ENCODE measurements at places on chromosomes 3 and 15.
A peak's percentile ranks its signal among the peaks of the same experiment; 100 is the strongest.

- DNase-seq, result no peak
Measured at GRCh38 chr3:181616088-181617070, 95.3 kb upstream of the SOX2 start.

- DNase-seq, result no peak
Measured at GRCh38 chr15:96582473-96582872, 252.0 kb downstream of the NR2F2 start.

- no peak for DNase-seq
Measured at GRCh38 chr3:13349823-13350222, 70.3 kb downstream of the NUP210 start.

DNA sequence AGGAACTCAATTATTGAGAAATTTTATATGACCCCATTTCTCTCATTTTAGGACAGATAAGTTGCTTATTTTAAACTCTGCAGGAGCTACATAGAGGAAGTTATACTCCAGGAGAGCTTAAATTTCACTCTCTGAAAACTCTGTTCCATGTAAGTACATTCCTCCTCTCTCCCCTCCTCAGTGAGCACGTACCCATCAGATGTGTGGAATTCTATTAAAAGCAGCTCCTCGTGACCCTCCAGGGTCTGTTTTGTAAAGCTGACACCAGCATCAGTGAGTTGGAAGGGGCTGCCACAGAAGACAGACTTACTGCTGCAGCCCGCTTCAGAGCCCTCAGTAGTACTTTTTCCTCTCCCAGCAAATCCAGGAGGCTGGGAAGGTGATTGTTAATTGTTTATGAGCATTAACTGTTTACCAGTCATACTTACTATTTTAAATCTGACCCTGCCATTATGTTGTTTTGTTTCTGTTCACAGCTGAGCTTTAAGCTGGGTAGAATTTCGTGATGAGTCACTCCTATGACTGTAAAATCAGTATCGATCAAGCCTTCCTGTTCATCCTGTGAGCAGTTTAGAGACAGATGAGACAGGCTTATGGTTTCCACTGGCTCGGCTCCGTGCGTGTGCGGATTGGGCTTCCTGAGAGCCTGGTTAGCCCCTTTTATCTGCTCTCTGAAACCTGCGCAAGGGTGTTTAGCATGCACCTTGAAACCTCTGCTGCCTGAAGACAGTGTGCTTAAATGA lies 20.4 kb downstream of the IGF1R start:
- no peak for DNase-seq

DNA sequence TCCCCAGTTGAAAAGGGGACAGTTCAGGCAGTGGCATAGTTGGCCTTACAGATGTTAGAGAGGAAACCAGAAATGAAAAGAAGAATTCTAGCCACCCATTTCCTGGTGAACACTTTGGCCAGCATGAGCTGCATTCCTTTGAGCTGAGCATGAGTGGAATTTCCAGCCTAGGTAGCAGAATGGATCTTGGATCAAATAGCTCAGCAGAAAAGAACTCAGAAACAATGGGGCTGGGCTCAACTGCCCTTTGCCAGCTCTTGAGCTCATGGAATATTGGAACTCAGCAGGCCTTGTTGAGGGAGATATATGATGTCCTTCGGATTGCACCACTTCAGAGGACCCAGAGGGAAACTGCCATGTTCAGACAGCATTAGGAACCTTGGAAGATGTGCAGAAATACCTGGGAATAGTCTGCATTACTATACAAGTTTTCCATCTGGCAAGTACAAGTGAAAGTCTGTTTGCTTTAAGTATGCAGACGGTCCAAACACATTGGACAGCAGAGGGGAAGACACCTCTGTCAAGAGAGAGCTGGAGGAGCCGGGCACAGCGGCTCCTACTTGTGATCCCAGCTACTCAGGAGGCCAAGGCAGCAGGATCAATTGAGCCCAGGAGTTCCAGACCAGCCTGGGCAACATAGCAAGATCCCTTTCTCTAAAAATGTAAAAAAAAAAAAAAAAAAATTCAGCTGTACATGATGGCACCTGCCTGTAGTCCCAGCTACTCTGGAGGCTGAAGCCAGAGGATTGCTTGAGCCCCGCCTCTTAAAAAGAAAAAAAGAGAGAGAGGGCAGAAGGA lies 3.1 kb upstream of the CDV3 start:
- no peak for DNase-seq

- DNase-seq, result no peak
Measured at GRCh38 chr3:164408326-164408725, 670.0 kb downstream of the SI start.

DNA sequence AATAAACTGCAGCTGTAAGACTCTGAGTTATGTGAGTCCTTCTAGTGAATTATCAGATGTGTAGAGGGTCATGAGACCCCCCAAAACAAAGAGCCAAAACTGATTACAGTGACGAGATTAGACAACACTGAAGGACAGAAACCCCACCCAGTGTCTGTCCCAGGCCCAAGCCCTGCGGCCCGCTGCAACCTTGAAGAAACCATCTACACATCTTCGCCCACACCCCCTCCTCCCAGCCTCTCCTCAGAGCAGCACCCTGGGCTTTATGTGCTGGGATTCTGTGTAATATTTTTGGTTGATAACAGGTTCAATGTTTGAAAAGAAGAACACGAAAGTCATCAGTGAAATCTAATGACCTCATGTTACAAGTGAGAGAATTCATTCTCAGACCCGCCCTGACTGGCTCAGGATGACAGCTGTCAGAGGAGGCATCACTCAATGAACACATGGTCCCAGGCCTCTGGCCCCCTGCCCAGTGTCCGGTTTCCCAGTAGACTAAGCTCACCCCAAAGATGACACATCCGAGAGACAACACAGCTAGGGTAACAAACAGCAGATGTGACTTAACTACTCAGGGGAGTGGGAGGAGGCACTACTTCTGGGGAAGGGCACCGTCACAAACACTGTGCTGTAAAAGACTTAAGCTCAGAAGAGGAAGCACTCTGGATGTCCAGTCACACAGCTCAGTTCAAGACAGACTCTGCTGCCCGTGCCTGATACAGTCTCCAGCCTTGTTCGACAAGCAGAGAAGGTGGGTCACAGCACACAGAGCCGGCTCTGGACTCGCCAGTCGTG lies 48.9 kb downstream of the NIPA2 start:
- no peak for DNase-seq

DNA sequence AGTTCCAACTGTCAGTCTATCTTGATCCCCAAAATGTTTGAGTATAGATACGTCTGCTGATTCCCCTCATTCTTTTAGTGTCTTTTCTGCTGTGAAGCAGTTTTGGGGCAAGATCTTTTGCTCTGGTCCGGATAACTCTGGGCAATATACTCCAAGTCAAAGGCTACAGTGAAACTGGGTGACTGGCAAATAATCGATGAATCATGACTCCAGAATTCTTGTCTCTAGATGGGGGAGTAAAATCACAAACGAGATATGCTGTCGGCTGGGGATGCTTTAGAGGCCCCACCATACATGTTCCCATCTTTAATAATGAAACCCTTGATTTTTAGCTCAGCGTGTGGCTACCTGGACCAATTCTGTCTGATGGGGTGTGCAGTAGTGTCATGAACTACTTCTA lies 76.5 kb downstream of the KLF13 start:
- no peak for DNase-seq

DNA sequence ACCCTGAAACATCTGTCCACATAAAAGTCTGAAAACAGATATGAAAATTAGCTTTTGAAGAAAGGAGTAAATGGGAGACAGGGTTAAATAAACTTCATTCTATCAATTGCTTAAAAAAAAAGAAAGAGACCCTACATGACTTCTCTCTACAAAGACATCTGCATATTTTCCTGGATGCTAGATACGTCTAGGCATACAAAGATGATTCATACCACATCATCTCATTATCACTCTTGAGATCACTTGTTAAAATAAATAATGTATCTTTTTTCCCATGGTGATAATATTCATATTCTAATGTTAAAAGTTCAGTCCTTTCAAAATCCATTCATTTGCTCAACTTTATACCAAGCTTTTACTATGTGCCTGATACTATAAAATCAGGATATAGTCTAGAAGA lies 295.8 kb downstream of the MAGI1 start:
- DNase-seq, result no peak

DNA sequence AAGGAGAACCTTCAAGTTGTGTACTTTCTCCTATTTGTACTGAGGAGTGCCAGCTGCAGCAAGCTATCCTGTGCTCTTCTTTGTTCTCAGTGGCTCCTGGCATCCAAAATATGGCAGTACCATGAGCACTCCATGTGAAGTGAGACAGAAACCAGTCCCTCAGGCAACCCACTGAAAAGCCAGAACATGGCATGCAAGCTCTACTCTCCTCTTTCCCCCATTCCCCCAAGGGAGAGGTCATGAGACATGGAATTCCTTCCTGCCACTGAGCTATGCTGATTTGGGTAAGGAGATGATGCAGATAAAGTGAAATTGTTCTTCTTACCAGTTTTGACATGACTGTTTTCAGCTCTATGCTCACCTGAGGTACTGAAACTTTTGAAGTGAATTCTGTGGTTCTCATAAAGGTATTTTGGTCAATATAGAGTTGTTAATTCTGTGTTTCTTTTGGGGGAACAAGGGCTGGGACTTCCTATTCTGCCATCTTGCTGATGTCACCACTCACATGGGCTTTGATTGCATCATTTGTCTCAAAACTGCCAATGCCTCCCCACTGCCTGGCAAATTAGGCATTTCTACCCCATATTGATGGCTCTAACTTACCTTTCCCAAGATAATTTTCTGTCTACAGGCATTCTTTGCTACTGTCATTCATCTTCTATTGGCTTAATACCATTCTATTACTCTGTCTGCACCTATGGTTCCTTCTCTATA lies 22.8 kb upstream of the CEP152 start:
- DNase-seq, result no peak

- no peak for DNase-seq
Measured at GRCh38 chr15:44435893-44436667, 8.7 kb downstream of the CTDSPL2 start.

DNA sequence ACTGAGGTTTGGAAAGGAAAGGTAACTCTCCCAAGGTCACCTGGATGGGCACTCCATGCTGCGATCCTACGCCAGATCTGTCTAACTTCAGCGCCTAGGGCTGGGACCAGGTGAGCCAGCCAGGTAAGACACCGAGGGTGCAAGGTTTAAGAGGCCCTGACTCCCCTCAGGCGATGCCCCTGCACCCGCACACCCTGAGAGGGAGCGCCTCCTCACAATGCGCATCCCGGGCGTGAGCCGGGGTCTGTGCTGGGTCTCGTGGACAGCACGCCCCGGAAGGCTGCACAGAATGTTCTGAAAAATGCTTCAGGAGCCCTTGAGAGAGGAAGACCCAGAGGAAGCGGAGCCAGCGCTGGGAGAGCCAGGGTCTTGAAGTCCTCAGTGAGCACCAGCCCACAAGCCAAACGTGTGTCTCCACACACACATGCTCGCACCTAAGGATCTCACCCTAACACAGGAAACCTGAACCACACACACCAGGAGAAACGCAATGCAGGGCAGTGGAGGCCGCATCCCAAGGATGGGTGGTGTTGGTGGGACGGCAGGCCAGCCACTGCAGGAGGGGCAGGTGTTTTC lies 142.0 kb downstream of the ADAMTS17 start:
- no peak for DNase-seq

GRCh38 chr15:99925661-99926461 lies 192.6 kb upstream of the LYSMD4 start:
- peak; percentile 61 for DNase-seq

- DNase-seq, result no peak
Measured at GRCh38 chr3:128170866-128171516, 17.7 kb downstream of the EEFSEC start.

GRCh38 chr3:114586119-114586518 lies 292.3 kb downstream of the TIGIT start:
- no peak for DNase-seq

DNA sequence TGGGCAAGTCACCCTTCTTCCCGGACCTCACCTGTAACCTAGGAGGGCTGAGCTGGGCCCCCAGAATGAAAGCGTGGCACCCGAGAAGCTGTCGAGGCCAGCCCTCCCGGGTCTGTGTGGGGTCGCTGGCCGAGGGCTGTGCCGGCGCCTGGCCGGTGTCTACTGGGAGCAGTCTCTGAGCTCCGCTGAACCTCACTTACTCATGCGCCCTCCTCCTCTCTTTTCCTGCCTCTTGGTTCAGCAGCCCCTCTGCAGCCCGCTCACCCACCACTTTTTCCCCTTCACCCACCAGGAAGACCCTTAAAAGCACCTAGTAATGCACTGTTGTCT lies 419 bp downstream of the HYKK start:
- DNase-seq, result no peak

DNA sequence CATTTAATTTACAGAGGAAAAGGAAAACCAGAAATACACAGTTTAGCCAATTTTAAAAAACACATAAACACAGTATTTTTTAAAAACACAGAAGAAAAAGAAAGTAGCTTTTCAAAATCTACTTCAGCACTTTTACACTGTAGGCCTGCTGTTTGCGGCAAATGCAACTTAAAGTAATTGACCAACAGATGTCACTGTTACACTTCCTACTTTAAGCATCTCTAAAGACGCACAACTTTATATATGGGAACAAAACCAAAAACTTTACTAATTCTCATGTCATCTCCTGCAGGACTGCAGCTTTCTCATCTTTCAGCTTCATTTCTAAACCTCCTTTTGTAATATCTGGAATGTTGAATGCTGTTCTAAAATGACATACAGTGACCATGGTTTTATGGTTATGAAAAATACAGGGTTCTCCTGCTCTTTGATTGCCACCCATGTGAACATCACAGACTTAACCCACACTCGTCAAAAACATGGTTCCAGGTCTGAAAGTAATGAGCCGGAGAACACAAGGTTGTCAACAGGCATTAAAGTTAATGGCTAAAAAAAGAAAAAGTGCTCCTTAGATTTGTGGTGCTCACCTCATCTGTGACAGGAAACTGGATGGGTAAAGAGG lies 107.9 kb downstream of the FMN1 start:
- DNase-seq, result no peak

GRCh38 chr3:90091549-90091948 lies 984.1 kb downstream of the EPHA3 start:
- DNase-seq, result no peak

DNA sequence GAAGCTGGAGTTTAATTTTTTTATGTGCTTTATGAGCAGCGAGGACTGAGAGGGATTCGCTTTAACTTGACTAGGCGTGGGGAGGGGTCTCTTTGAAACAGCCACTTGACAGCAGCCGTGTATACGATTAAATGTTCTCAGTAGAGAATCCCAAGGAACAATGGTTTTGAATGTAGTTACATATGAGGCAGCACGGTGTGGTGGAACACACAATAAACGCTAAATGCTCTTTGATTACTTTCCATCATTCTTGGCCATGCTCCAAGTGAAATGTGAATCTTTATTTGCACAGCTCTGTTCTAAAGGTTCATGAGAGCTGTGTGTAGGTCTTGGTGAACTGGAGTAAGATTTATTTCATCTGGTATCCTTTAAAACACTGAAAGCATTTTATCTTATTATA lies 251.4 kb upstream of the TGFBR2 start:
- DNase-seq, result no peak

DNA sequence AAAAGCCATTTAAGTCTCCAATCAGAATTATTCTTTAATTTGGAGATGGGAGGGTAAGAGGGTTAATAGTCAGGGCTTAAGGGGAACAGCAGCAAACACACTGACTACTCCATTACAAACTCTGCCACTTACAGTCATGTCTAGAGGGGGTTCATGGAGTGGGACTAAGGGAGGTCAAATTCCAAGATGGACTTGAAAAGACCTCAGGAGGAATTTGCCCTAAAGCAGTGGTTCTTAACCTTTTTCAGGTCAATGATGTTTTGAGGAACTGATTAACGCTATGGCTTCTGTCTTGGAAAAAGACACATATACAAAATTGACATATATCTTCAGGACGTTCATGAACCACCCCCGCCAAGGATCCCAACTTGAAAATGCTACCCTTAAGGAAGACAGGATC lies 13.9 kb downstream of the GOLIM4 start:
- no peak for DNase-seq

- DNase-seq, result no peak
Measured at GRCh38 chr15:68389936-68390817, 41.8 kb downstream of the ITGA11 start.

GRCh38 chr3:31288224-31288623 lies 244.5 kb upstream of the STT3B start:
- DNase-seq, result no peak
